ENCODE measurements at places on chromosomes 1 and 21. TPM values are rescaled to one million over a fixed set of nuclear protein-coding genes. Genes with fewer than 3 reads are reported as not detected.
A peak's percentile ranks its signal among the peaks of the same experiment; 100 is the strongest.

- peaks cover 2% of the 10 kb centered on the region for H3K36me3 ChIP-seq
- H3K27me3 ChIP-seq = no peaks in the 10 kb centered on the region
- DNase-seq = no peak
- no peak overlapping the region for H3K27ac ChIP-seq
- H3K4me1 ChIP-seq = no peaks in the 10 kb centered on the region
Observed at GRCh38 chr1:213231795-213232231, 180.8 kb downstream of the RPS6KC1 start.

DNA sequence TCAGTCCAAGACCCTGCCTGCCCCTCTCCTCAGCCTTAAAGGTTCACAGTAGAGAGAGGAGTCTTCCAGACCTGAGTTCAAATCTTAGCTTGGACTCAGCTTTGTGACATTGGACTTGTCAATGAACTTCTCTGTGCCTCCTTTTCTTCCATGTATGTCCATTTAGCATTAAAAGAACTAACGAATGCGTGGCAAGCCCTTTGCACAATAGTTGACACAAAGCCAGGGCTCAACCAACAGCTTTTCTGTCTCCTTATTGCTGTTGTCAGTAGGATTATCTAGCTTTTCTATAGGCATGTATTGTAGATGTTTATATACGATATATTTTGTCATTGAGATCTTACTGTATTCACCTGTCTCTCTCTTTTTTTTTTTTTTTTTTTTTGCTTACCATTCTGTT, 450.8 kb downstream of the PTPRU start:
- no peaks in the 10 kb centered on the region for H3K36me3 ChIP-seq
- no peak overlapping the region for H3K4me3 ChIP-seq
- H3K27ac ChIP-seq = no peak overlapping the region
- DNase-seq = no peak

- no peaks in the 10 kb centered on the region for H3K36me3 ChIP-seq
- no peak for DNase-seq
- no peak overlapping the region for H3K27ac ChIP-seq
Observed at GRCh38 chr21:42012344-42012743, 2.2 kb upstream of the ZBTB21 start.

DNA sequence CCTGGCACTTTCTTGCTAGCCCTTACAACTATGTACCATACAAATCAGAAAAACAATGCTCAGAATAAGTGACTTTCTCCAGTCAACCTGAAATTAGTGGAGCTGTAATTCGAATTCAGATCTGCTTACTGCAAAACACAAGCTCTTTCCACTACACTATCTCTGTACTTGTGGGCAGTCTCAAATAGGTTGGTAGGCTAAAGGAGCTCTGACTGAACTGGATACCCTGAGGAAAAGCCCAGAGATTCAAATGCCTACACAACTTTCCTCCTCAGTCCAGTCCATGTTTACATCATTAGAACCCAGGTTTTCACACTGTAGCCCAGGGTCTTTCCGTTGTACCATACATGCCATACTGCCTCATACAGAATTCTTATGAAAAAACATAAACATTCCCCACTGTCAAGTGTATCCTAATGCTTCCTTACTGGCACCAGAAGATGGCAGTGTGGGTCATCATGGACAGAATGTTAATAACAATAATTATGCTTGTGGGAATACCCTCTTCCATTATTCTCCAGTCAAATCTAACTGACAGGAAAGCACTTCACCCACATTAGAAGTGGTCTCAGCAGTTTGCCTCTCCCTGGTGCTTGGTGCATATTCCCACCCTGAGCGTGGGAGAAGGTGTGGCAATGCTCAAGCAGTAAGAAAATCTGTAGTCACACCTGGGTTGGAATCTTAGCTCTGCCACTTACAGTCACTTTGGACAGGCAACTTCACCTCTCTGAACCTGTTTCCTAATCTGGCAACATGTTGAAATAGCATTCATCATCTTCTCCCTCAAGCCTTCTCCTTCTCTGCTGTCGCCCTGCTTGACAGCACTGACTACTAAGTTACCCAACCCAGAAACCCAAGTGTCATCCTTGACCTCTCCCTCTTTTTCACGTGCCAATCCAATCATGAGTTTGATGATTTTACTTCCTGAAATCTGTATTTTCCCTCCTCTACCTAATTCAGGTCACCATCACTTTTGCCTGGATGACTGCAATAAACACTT, 14.4 kb upstream of the ZFYVE9 start:
- H3K27ac ChIP-seq = no peak overlapping the region
- no peaks in the 10 kb centered on the region for H3K36me3 ChIP-seq
- no peaks in the 10 kb centered on the region for H3K4me1 ChIP-seq
- no peak overlapping the region for H3K4me3 ChIP-seq
- peaks cover 20% of the 10 kb centered on the region for H3K27me3 ChIP-seq

- H3K27me3 ChIP-seq = no peaks in the 10 kb centered on the region
- no peaks in the 10 kb centered on the region for H3K36me3 ChIP-seq
- no peak overlapping the region for H3K27ac ChIP-seq
Observed at GRCh38 chr21:29231756-29232529, 66.8 kb upstream of the BACH1 start.

- H3K36me3 ChIP-seq = no peaks in the 10 kb centered on the region
- H3K4me1 ChIP-seq = no peaks in the 10 kb centered on the region
- DNase-seq = no peak
- H3K27me3 ChIP-seq = no peaks in the 10 kb centered on the region
Observed at GRCh38 chr1:68521286-68521685, 24.4 kb upstream of the DEPDC1 start.

Gene KCNA3
- total RNA-seq = not detected

Gene PALMD
- 0.05 TPM for total RNA-seq

DNA sequence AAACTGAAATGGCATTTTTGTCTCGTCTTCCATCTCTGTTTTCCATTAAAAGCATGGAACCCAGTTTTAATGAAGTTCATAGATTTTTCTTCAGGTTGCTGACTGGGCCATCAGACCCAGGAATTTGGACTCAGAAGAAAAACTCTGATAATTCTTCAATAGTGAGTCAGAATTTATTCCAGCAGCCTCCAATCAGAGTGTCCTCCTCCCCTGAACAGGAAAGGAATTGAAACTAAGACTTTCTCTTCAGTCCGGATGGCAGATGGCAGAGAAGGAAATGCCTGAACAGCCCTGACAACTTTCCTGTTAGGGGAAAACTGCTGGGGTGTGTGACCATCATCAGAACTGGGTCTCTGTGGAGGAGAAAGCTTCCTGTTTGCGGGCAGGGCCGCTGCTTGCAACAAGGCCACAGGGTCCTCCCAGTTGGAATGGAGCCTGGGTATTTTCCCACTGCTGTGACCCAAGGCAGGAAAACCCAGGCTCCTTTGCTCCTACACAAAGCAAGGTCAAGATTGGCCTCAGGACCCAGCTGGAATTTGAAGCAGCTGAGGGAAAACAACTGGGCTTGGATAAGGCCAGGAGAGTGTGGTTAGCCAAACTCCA, 20.7 kb downstream of the CD34 start:
- no peak for DNase-seq
- H3K27ac ChIP-seq = no peak overlapping the region
- no peaks in the 10 kb centered on the region for H3K27me3 ChIP-seq
- no peaks in the 10 kb centered on the region for H3K4me1 ChIP-seq
- no peak overlapping the region for H3K4me3 ChIP-seq
- no peaks in the 10 kb centered on the region for H3K36me3 ChIP-seq

DNA sequence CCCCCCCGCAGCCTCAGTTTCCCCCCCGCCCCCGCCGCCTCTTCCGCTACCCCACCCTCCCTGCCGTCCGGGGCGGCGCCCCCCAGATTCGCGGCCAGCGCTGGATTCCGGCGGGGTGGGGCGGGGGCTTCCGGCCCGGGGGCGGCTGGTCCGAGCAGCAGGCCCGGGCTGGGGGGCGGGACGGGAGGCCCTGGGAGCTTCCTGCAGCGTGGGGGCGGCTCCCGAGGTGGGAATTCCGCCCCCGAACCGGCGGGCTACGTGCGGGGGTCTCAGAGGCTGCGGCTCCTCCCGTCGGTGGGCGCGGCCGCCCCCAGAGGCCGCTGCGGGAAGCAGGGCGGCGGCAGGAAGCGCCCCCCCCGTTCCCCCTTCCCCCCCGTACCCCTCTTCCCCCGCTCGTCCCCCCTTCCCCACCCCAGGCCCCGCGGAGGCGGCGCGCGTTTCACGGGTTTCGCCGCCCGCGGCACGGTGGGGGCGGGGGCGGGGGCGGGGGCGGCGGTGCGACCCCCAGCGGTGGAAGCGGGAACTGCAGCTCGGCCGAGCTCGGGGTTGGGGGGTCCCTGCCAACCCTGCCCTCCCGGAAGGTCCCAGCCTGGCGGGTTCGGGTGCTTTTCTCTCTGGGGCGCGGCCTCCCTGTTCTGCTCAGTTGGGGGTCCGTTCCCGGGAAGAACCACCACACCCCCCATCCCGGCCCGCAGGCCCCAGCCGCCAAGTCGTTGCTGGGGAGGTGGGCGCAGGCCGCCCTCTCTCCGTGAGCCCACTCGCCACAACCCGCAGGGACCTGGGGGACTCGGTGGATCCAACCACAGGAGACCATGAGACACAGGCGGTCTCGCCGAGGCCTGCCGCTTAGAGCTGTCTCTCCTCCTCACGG, 76.3 kb downstream of the MORN1 start:
- no peaks in the 10 kb centered on the region for H3K27me3 ChIP-seq
- DNase-seq = no peak
- peak overlapping the region; percentile 73 for H3K27ac ChIP-seq
- peaks cover 61% of the 10 kb centered on the region for H3K4me1 ChIP-seq
- H3K4me3 ChIP-seq = peak overlapping the region; percentile 42
- H3K36me3 ChIP-seq = no peaks in the 10 kb centered on the region

DNA sequence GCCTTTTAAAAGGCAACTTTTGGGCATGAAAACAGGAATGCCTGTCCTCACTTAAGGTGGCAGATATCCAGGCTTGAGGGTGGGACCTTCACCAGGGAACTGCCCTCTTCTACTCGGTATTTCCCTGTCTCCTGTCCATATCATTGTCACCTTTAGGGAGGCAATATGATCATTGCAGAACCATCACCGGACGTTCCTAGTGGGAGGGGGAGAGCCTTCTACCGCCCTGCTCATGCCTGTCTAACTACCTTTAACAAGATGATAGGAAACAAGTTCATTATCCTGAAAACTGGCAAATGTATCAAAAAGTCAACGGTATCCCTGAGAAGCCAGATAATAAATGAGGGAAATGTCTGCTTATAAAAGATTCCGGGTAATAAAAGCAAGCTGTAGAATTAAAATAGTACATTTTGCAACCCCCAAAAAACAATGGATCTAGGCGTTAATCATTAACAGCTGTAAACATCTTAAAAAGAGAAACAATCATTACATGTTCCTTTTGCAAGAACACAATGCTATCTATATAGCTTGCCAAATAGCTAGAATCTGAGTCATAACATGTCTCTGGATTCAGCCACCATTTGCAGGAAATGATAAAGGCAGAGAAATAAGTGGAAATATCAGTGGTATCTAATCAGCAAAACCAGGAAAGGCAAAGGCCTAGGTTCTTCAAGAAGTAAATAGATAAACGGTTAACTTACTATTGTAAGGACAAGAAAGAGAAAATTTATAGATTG, 852.9 kb upstream of the ADGRL4 start:
- no peaks in the 10 kb centered on the region for H3K36me3 ChIP-seq
- no peaks in the 10 kb centered on the region for H3K27me3 ChIP-seq
- no peak overlapping the region for H3K27ac ChIP-seq
- no peaks in the 10 kb centered on the region for H3K4me1 ChIP-seq

GRCh38 chr1:13487143-13487868, 26.5 kb downstream of the LRRC38 start:
- H3K36me3 ChIP-seq = no peaks in the 10 kb centered on the region
- no peak for DNase-seq
- no peak overlapping the region for H3K4me3 ChIP-seq
- H3K4me1 ChIP-seq = no peaks in the 10 kb centered on the region
- H3K27me3 ChIP-seq = no peaks in the 10 kb centered on the region

GRCh38 chr1:93685918-93686317, 4.3 kb upstream of the BCAR3 start:
- H3K27me3 ChIP-seq = no peaks in the 10 kb centered on the region

GRCh38 chr21:26136671-26137070, 33.9 kb downstream of the APP start:
- no peak overlapping the region for H3K4me3 ChIP-seq
- no peaks in the 10 kb centered on the region for H3K36me3 ChIP-seq
- H3K4me1 ChIP-seq = peaks cover 56% of the 10 kb centered on the region
- no peak for DNase-seq

DNA sequence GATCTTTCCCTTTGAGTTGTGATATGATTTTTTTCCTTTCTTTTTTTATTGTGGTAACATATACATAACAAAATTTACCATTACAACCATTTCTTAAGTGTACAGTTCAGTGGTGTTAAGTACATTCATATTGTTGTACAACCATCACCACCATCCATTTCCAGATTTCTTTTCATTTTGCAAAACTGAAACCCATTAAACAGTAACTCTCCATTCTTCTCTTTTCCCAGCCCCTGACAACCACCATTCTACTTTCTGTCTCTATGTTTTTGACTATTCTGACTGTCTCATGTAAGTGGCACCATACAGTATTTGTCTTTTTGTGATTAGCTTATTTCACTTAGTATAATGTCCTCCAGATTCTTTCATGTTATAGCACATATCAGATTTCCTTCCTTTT, 30.3 kb downstream of the CEP350 start:
- H3K36me3 ChIP-seq = no peaks in the 10 kb centered on the region
- no peak overlapping the region for H3K4me3 ChIP-seq
- DNase-seq = no peak
- no peak overlapping the region for H3K27ac ChIP-seq
- no peaks in the 10 kb centered on the region for H3K27me3 ChIP-seq

Gene MRAP
- total RNA-seq = not detected

Gene IFNLR1
- total RNA-seq = 1.0 TPM

DNA sequence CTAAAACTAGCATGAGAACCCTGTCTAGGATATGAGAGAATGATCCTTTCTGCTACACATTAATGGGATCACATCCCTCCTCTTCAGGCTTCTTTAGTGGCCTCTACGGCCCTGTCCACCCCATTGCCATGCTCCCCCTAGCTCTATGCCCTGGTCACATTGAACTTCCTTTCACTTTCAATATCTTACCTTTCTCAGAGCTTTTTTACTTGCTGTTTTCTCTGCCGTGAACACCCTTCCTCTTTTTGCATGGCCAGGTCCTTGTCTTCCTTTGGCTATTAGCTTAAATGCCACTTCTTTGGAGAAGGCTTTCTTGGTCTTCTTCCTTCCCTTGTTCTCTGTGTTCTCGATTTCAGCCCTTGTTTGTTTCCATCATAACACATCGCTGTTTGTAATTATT, 97.4 kb downstream of the GIPC2 start:
- H3K36me3 ChIP-seq = no peaks in the 10 kb centered on the region
- no peak for DNase-seq
- H3K27ac ChIP-seq = no peak overlapping the region

Gene HSD3B1
- not detected for total RNA-seq

Measured in Panc1 (cell line).